ENCODE measurements at places on chromosomes 1 and 21.

DNA sequence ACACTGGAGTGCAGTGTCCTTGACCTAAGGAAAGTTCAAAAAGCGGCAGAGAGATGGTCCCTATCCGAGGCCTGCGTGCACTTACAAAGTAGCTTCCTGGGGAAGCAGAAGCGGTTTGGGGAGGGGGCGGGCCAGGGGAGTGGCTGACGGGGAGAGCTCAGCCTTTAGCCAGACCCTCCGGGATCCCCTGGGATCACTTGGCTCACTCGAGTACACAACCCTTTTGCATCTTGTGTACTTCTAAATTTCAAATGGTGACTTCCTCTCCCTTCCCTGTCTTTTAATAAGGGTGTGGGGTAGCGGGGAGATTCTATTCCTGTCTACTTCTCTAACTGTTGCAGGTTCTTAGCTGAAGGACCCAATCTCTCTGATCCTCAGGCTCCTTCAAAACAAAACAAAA lies 18.1 kb upstream of the SNX27 start:
- DNase-seq = no peak

DNA sequence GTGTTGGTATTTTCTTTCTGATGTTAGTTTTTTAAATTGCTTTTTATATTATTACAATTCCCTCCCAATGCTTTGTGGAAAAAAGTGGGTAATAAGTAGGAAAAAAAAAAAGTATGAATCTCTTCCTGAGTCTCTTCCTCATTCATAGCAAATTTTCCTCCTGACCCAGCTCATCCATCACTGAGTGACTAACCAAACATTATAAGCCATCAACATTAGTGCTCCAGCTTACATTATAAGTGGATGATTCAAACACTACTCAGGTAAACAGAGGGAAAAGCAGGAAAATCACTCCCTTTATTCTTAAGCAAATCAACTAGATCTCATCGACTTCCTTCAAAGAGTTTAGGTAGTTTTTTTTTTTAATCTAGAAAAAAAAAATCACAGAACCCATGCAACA lies 15.4 kb upstream of the SAMD13 start:
- DNase-seq = peak; percentile 84

GRCh38 chr1:225845571-225846259 lies 35.8 kb downstream of the EPHX1 start:
- DNase-seq = peak; percentile 77

GRCh38 chr1:244162786-244163530 lies 111.9 kb downstream of the ZBTB18 start:
- DNase-seq = peak; percentile 67

DNA sequence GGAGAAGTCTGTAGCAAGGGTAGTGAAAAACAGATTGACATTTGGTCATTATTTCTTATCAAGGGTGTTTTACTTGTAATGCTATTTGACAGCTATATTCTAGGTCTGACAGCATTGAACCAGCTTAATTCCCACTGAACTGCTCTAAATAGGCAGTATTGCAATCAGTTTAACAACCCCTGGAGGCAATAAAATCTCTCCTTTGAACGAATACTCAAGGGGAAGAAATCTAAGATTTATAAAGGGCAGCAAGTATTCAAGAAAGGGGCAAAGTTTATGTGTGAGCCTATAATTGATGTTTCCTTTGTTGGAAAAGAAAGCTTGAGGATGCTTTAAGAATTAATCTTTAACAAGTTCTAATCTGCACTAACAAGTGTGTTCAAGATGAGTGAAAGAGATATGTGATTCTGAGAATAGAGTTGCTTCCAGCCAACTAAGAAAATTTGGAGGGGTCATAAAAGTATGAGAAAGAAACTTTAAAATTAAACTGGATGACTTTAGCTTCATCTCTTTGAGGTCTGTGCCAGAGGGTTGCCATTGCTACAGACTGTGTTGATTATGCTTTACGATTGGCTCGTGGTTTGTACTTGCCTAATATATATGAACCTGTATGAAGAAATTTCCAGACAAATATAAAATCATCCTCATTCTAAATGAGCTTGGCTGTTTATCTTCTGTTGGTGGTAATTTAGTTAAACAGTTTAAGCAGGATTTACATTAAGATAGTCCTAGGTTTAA lies 72.5 kb downstream of the ZNF326 start:
- DNase-seq = no peak

DNA sequence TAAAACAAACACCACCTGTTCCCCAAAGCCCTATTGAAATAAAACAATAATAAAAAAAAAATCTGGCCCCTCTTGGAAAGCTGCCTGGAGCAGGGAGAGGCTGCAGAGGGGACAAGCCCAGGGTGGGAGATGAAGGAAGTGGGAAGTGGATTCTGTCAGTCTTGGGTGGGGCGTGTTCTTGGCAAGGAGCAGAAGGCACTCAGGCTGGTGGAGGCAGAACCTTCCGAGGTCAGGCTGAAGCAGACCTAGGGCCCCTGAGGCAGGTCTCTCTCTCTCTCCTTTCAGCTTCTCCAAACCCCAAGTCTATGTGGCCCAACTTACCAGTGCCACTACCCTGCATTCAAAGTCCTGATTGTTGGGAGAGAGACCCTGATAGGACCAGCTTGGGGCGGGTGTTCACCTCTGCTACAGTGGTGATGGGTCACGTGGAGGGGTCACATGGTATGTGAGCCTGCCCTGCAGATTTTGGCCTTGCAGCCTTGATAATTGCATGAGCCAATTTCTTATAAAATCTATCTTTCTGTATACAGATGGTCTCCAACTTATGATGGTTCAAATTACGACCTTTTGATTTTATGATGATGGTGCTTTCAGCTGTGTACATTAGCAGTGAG lies 145.4 kb upstream of the C1orf174 start:
- no peak for DNase-seq

GRCh38 chr1:211752317-211752716 lies 76.9 kb upstream of the NEK2 start:
- no peak for DNase-seq

GRCh38 chr1:221768444-221769066 lies 26.7 kb upstream of the DUSP10 start:
- DNase-seq = peak; percentile 17

GRCh38 chr1:79004916-79005315 lies 1.6 kb downstream of the ADGRL4 start:
- no peak for DNase-seq
